Renal cortex interstitium (tissue), 15 donors: ENCODE measurements at places on chromosomes 3 and 15. TPM values are rescaled to one million over a fixed set of nuclear protein-coding genes. Genes with fewer than 3 reads are reported as not detected.

The ENTPD3 gene
- 1.9 TPM for polyA plus RNA-seq

The ABI3BP gene
- polyA plus RNA-seq, result 16.3 TPM

The GPR160 gene
- 25.3 TPM for polyA plus RNA-seq

The EPHA6 gene
- polyA plus RNA-seq, result 0.73 TPM

The LRRIQ4 gene
- 0.17 TPM for polyA plus RNA-seq

The DET1 gene
- 18.6 TPM for polyA plus RNA-seq

The ARHGEF3 gene
- polyA plus RNA-seq, result 71.4 TPM

The SMCO1 gene
- polyA plus RNA-seq, result not detected

The CAPN7 gene
- polyA plus RNA-seq, result 51.6 TPM

The CCR9 gene
- polyA plus RNA-seq, result 0.08 TPM

The ANKUB1 gene
- polyA plus RNA-seq, result 0.46 TPM

The CLDN11 gene
- polyA plus RNA-seq, result 198 TPM

The CX3CR1 gene
- polyA plus RNA-seq, result 3.4 TPM

The RPP14 gene
- 21.1 TPM for polyA plus RNA-seq

The EFHB gene
- 4.3 TPM for polyA plus RNA-seq

The ATP10A gene
- 2.1 TPM for polyA plus RNA-seq

The ACKR4 gene
- polyA plus RNA-seq, result 2.1 TPM

The FBLN2 gene
- polyA plus RNA-seq, result 23.2 TPM

The ADCY5 gene
- 10.9 TPM for polyA plus RNA-seq

The ANKRD63 gene
- polyA plus RNA-seq, result not detected

The CYP8B1 gene
- 1.4 TPM for polyA plus RNA-seq

The CLK3 gene
- polyA plus RNA-seq, result 70.5 TPM

The HIGD2B gene
- not detected for polyA plus RNA-seq

The AADACL2 gene
- polyA plus RNA-seq, result not detected

The DCLK3 gene
- polyA plus RNA-seq, result 1.5 TPM

The ITIH4 gene
- polyA plus RNA-seq, result 5.1 TPM

The SLC22A13 gene
- polyA plus RNA-seq, result 7.1 TPM

The CLDN18 gene
- polyA plus RNA-seq, result 1.8 TPM

The ABHD14A gene
- polyA plus RNA-seq, result 17.7 TPM

The C15orf39 gene
- polyA plus RNA-seq, result 12.3 TPM

The ALCAM gene
- polyA plus RNA-seq, result 151 TPM

The PLA2G4D gene
- 0.08 TPM for polyA plus RNA-seq

The PLA2G4F gene
- polyA plus RNA-seq, result 20.3 TPM

The STRIT1 gene
- 2.0 TPM for polyA plus RNA-seq

The PRKCD gene
- polyA plus RNA-seq, result 20.4 TPM

The FBXL22 gene
- 2.1 TPM for polyA plus RNA-seq

The OSTN gene
- 10.3 TPM for polyA plus RNA-seq

The FANCD2OS gene
- 0.47 TPM for polyA plus RNA-seq

The TMCO5A gene
- not detected for polyA plus RNA-seq
